Right renal pelvis (tissue), 4 donors: ENCODE measurements at places on chromosomes 11 and 22.
A peak's percentile ranks its signal among the peaks of the same experiment; 100 is the strongest.

- no peak for DNase-seq
Measured at GRCh38 chr11:128361451-128362020, 225.8 kb downstream of the ETS1 start.

GRCh38 chr11:2375964-2376551 lies 1.1 kb upstream of the CD81 start:
- DNase-seq, result no peak

- no peak for DNase-seq
Measured at GRCh38 chr22:31227186-31227585, 15.1 kb downstream of the LIMK2 start.

- DNase-seq, result no peak
Measured at GRCh38 chr11:65791719-65792213, 4.9 kb downstream of the OVOL1 start.

GRCh38 chr11:128089962-128090361 lies 497.4 kb downstream of the ETS1 start:
- no peak for DNase-seq

- DNase-seq, result no peak
Measured at GRCh38 chr11:46337626-46338345, 9.5 kb upstream of the DGKZ start.

GRCh38 chr22:33975841-33976240 lies 55.6 kb upstream of the LARGE1 start:
- DNase-seq, result no peak

- no peak for DNase-seq
Measured at GRCh38 chr11:406796-407650, 7.8 kb downstream of the SIGIRR start.

GRCh38 chr11:20243974-20244373 lies 83.7 kb upstream of the DBX1 start:
- DNase-seq, result no peak

- no peak for DNase-seq
Measured at GRCh38 chr11:57214098-57214417, 23.0 kb downstream of the APLNR start.

GRCh38 chr22:29621761-29622526 lies 18.5 kb downstream of the NF2 start:
- no peak for DNase-seq

DNA sequence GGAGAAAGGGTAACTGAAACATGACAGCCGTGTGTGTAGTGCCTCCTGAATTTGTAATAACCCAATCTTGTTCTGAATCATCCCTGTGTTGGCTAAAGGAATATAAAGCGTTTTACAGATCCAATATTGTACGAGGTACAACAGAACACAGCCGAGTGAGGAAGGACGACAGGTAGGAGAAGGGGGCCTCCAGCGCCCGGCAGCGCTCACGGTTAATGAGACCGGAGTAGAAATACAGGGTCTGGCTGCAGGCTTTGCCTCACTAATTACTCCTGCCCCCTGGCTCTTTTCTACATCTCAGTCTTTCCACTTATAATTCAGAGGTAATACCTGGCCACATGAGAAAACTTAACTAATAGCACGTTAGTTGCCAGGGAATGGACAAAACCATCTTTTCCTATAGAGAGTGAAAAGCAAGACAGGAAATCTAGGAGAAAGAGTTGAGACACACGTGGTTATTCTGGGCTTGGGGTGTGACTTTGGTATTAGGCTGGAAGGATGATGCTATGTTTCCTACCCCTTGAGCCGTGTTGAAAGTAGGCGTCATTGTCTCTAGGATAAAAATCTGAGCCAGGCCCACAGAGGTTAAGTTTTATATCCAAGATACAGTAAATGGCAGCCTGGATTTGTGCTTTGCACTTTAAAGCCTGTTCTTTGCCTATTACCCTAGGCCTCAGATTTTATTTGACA lies 54.1 kb downstream of the GRIK4 start:
- no peak for DNase-seq

- DNase-seq, result no peak
Measured at GRCh38 chr11:29119707-29120618, 896.9 kb downstream of the KCNA4 start.

GRCh38 chr22:49097171-49097925 lies 730.3 kb downstream of the BRD1 start:
- DNase-seq, result no peak

GRCh38 chr22:47276450-47276820 lies 514.0 kb downstream of the TBC1D22A start:
- DNase-seq, result no peak

GRCh38 chr11:106249617-106250239 lies 172.3 kb downstream of the AASDHPPT start:
- no peak for DNase-seq

GRCh38 chr11:102413497-102413896 lies 39.1 kb downstream of the TMEM123 start:
- DNase-seq, result no peak

DNA sequence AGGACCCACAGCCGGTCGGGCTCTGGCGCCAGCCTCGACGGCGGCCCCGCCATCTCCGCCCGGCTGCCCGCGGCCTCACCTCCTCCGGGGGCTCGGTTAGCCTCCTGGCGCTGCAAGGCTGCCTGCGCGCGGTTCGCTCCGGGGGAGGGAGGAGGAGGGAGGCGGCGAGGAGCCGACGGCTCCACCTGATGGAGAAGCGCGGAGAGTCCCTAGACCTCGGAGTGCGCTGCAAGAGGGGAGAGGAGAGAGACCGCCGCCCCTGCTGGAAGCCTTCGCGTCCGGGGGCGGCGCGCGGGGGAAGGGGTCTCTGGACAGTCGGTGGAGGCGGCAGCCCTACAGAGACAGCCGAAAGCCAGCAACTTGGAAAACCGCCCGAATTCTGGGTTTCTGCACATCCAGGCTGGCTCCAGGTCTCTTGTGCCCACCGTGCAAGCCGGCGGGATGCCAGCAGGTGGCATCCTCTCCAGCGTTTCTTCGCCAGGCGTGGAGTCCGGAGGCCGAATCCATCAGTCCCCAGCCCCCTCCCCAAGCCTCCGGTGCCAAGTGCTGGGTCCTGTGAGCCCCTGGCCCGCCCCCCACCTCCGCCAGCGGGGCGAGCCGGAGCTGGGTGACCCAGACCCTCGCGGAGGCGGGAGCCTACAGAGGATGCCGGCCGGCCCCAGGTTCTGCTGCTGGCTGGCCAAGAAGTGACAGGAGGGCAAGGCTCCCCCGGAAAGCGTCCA lies 2.9 kb upstream of the KIRREL3 start:
- DNase-seq, result peak; percentile 54

GRCh38 chr11:114147375-114148012 lies 88.0 kb downstream of the ZBTB16 start:
- DNase-seq, result no peak

- DNase-seq, result no peak
Measured at GRCh38 chr22:50169774-50170341, 673 bp upstream of the PANX2 start.

DNA sequence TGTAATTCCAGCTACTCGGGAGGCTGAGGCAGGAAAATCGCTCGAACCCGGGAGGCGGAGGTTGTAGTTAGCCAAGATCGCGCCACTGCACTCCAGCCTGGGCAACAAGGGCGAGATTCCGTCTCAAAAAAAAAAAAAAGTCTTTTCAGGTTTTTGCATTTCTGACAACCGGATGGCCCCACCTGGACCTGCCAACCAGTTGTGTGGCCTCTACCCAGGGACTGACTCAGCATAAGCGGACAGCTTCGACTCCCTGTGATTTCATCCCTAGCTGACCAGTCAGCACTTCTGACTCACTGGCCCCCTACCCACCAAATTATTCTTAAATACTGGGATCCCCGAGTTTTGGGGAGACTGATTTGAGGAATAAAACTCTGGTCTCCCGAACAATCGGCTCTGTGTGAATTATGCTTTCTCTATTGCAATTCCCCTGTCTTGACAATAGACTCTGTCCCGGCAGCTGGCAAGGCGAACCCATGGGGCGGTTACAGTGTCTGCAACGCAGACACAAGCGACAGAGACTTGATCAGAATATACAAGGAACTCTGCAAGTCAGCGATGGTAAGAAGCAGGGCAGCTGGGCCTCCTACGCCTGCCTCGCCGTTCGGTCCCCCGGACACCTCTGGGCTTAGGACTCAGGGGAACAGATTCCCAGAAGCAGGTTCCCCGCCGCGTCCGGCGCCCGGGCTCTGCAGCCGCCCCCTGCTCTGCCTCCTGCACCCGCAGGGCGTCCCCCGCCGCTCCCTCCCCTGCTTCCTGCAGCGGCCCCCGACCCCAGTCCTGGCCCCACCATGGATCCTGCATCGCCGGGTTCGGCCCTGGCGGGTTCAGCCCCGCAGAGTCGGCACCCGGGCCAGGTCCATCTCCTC lies 741 bp upstream of the TALDO1 start:
- DNase-seq, result no peak

DNA sequence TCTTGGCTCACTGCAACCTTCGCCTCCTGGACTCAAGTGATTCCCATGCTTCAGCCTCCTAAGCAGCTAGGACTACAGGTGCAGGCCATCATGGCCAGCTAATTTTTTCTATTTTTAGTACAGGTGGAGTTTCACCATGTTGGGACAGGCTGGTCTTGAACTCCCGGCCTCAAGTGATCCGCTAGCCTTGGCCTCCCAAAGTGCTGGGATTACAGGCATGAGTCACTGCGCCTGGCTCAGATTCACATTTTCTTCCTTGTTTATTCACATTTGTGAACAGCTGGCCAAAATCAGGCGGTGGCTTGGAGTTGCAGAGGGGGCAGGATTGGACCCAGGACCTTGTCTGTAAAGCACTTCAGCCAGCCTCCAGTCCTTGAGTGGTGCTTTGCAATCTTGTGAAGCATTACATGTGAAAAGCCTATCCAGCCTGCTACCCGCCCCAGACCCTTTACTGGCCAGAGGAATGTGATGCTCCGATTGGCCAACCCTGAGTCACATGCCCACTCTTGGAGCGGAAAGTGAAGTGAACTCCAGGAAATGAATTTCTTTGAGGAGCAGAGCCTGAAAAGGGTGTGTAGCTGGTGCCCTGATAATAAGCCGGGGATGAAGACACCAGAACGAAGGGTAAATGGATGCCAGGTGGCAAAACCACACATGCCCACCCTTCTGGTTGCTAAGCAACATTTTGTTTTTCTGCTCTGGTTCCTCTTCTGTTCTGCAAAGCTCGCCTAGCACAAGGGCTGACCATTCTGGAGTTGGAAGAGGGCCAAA lies 62.6 kb upstream of the PTPRJ start:
- no peak for DNase-seq

GRCh38 chr11:72789493-72790131 lies 4.2 kb downstream of the STARD10 start:
- DNase-seq, result no peak

DNA sequence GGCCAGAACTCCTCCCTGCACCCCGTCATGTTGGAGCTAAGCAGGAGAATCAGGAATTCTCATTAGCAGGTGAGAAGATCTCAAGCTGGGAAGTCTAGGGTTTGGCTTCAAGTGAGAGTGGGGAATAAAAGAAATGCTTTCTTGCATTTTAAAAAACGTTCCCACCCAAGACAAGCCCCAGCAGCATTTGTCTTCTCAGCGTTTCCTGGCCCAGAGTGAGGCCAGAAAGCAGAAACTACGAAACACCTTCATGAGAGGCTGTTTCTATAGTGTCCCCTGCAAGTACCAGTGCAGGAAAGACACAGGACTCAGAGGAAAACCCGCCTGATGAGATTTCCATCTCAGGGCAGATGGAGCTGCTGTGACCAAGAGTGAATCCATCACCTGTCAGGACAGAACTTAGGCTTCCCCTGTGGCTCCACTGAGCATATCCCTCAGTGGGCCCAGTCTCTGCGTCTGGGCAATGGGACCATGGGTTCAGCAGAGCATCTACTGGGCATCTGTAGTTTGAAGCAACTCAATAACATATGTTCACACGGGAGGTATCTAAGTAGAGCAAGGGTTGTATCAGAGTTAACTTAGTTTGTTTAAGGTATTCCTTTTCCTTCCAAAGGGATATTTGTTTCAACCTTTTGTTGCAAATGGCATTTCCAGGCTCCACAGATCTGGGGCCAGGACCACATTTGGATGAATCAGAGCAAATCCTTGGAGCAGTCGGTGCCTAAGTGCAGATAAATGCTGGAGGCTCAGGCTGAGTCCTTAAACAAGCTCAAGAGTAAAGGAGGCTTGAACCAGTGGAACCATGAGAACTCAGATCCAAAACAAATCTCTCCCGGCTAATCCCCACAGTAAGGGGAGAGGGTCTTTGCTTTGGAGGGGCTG lies 548.3 kb downstream of the MIAT start:
- DNase-seq, result no peak

DNA sequence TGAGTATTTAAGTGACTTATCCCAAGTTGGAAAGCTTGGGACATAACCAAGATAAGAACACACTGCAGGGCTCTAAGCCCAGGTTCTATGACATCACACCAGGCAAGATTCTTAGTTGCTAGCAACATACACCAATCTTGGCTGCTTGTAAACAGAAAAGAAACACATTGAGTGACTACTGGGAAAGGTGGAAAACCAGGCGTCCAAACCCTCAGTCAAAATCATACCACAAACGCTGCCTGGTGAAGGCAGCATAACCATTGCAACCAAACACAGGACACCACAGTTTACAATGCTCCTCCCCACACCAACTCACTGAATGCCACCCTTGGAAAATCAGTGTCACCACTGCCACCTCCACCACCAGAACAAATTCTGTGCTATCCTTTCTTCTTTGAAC lies 379.9 kb downstream of the TTC28 start:
- DNase-seq, result no peak

DNA sequence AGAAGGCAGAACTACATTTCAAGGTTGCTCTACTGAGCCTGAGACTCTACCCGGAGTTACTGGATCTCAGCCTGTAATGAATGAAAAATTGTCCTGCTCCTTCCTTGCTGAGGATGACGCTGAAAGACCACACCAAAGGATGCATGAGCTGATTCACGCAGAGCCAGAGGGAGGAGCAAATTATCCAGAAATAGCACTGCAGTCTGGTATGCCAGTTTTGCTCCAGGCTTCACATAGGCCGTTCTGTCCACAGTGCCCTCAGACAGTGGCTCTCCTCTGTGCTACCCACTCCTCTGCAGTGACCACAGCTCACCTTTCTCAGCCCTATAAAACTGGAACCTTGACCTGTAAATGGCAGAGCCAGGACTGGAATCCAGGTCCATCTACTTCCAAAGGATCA lies 79.3 kb upstream of the GALNT18 start:
- DNase-seq, result no peak

- DNase-seq, result no peak
Measured at GRCh38 chr11:12698048-12698447, 23.8 kb downstream of the TEAD1 start.

DNA sequence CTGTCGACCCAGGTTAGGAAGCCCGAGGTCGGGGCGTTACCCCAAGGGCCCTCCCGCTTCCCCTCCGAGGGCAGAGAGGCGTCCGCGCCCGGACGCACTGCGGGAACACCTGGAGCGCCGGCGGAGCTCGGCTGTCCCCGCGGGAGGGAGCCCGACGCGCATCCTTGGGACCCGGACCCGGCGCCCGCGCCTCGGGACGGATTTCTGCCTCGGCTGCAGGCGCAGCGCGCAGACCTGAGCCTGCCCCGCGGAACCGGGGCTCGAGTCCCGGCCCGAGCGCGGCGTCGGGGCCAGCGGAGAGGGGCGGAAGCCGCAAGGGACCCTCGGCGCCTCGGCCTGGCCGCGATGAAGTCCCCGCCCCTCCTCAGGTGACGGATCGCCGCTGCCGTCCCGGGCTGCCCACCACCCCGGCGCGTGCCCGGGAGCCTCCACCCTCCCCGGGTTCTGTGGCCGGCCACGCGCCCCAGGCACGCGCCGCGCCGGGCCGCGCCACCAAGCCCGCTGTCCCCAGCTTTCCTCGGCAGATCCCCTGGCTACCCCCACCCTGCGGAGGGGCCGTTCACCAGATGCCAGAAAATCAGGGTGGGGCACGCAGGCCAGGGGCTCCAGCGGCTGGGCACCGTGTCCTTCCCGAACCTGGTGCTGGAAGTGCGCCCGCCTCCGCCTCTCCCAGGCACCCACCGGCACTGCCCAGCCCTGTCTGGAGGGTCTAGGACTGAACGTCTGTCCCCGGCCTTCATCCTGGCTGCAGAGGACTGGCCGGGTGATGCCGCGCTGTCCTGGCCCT lies 410 bp downstream of the GLB1L3 start:
- no peak for DNase-seq
